ENCODE measurements at places on chromosomes 6 and 20.

DNA sequence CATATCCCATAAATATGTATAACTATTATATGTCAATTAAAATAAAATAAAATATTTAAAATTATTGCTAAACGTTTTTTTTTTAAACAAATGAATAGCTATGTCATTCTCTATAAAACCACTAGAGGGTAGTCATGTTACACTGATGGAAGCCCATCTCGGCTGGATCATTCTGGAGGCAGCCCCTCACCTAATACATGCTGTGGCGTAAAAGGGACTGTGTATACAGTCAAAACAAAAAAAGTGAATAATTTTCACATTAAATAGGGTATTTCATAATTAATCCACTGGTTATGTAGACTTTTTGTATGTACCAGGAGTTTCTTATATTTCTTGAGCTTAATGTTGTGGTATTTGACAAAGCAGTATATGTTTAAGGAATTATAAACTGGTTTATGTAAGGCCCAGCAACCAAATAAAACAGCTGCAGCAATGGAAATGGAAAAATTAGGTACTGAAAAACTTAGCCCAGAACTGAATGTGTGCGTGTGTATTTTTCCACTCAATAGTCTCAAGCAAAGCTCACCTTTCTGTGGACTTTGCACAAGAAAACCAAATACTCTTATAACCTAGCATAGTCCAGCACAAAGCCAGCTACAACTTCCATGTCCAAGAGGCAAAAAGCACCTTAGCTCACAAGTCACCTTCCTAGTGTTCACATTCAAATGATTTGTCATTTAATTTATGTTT lies 81.7 kb downstream of the COL9A1 start:
- peak; percentile 19 for DNase-seq

DNA sequence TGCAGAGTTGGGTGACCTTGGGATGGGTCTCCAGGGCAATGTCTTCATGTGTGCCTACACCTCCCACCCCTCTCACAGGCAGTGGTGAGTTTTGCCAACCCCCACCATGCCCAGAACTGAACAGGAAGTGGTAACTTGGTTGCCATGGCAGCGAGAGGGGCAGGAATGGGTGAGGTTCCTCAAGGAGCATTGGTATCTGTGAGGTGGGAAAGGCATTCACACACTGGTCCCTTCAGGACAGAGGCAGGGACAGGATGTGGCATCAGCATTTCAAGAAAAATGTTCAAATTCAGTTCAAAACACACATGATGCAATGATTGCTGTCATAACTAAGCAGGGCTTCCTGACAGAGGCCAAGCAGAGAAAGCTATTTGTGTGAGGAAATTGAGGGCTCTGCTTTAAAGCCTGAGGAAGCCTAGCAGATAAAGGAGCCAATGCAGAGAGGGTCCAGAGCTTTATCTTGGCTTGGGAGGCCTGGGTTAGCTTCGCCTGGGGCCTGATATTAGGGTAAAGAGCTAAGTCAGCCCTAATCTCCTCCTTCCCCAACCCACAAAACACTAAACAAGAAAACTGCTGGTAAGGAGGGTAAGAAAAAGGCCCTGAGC lies 551 bp downstream of the TREML2 start:
- DNase-seq, result no peak

- DNase-seq, result peak; percentile 83
Measured at GRCh38 chr6:154410619-154411072, 54.0 kb upstream of the IPCEF1 start.

GRCh38 chr20:43658723-43659419 lies 8.0 kb upstream of the MYBL2 start:
- no peak for DNase-seq

DNA sequence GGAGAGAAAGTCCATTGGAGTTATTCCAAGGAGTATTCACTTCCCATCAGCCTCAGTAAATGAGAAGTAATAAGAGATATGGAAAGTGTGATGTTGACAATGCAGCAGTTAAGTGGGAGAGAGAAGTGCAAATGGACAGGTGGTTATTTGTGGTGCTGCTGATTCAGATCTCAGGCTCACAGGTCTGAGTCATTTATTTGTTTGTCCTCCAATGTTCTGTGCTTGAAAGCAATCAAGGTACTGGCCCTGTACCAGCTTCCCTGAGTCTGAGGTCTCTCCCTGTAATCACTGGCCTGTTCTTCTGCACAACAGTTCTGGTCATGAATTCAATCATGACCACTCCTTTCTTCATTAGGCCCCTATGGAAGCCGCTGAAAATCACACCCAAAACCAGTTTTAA lies 827.7 kb downstream of the MAFB start:
- no peak for DNase-seq

All from AG08396 (cell line).